Kidney capillary endothelial cell (primary cell): ENCODE measurements at places on chromosomes 1 and 21.

DNA sequence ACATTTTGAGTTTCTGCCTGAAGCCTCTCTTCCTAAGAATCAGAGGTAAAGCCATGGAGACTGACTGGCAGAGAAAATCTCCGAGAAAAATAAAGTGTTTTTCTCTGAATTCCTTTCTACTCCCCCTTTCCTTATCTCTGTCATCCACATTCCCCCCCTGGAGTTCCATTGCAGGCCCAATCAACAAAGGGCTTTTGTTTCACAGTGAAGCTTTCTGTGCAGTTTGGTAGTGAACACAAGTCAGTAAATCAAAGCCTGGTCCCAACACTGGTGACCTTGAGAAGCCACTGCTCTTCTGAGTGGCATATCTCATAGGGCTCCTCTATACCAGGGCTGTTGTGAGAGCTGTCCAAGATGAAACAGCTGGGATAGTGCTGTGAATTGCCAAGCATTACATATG, 228.4 kb downstream of the SEC16B start:
- DNase-seq: no peak

- no peak for DNase-seq
Observed at GRCh38 chr1:233883671-233884070, 20.8 kb upstream of the SLC35F3 start.

GRCh38 chr1:238457610-238458009, 566.9 kb upstream of the ZP4 start:
- DNase-seq: no peak

DNA sequence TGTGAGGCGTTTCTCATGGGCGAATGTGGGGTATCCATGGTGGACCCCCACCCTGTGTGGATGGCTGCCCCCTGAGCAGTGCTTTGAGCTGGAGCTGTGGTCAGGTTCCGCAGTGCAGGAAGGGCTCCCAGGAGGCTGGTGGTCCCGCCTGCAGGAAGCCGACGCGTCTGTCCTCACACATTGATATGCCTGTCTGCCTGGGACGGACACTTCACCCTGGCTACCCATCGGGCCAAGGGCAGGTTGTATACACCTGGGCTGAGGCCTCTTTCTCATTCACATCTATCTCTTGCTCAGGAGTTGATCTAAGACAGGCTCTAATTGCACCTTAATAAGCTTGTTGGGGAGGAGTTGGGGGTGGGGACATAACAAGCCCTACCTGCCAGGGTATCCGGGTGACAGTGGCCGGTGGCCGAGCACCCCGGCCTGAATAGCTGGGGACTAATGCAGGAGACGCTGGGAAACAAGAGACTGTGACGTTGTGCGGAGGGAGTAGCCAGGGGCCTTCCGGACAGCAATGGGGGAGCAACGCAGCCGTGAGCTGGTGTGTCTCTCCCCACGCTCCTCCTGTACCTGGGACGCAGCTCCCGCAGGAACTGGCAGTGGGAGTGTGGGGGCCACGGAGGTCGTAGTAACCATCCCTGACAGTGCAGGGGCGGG, 21.7 kb downstream of the PDXK start:
- no peak for DNase-seq

DNA sequence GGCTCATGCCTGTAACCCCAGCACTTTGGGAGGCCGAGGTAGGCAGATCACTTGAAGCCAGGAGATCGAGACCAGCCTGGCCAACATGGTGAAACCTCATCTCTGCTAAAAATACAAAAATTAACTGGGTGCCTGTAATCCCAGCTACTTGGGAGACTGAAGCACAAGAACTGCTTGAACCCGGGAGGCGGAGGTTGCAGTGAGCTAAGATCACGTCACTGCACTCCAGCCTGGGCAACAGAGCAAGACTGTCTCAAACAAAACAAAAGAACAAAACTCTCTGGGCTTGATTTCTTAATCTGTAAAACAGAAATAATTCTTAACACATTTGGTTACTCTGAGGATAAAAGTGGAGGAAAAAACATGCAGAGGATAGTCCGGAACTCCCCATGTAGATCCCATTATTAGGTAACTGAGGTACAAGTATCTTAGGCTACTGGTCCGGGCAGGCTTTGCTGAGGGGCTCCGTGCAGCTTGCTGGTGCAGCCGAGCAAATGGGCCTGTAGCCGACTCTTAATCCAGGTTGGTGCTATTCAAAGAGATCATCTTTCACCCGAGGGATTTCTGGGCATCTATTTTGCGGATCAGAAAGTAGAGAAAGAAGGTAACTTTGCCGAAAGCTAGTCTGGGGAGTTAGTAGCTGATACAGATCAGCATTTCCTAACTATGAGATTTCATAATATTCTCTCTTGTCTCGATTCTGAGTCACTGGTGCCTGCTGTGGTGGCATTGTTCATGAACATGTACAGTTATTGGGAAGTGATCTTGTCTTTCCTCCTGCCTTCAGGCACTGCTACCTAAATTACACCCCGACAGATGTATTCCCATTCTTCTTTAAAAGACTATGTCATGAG, 56.8 kb downstream of the NFIA start:
- peak; percentile 40 for DNase-seq

- no peak for DNase-seq
Observed at GRCh38 chr1:154398141-154398540, 7.0 kb upstream of the IL6R start.

DNA sequence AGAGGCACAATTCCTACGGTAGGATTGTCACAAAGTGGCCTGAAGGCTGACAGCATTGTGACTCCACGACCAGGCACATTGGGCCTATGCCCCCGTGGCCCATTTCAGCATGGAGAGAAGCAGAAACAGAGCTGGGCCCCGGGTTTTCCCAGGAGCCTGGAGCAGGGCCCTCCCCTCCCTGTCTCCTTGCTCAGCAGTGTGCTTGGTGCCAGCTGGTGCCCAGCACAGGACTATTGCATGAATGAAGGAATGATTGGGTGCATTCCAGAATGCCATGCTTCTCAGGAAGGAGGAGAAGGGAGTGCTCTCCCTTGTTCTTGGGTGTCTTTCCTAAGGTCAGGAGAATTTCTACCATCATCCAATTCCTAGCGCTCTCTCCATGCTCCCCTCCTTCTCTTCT, 33.7 kb downstream of the IER5 start:
- no peak for DNase-seq
